Foreskin fibroblast (primary cell): ENCODE measurements at places on chromosomes 4 and X.

DNA sequence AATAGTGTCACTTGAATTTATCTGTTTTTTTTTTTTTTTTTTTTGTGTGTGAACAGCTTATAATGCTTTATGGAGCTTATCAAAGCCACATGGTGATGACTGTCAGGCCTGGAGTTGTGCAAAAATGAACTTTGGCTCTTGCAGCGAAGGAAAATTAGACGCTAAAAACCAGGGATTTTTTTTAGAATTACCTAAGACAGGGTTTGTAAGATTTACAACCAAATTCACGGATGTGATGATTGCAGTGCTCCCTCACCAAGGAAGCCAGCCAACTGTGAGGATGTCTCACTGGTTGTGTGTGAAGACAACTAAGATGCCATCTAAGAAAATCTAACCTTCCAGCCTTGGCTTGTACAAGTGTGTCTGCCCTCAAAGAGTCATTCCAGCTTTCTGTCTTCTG lies 127.1 kb upstream of the SLC4A4 start:
- DNase-seq: no peak

GRCh38 chrX:10831716-10832502 lies 211.5 kb upstream of the MID1 start:
- DNase-seq: no peak

DNA sequence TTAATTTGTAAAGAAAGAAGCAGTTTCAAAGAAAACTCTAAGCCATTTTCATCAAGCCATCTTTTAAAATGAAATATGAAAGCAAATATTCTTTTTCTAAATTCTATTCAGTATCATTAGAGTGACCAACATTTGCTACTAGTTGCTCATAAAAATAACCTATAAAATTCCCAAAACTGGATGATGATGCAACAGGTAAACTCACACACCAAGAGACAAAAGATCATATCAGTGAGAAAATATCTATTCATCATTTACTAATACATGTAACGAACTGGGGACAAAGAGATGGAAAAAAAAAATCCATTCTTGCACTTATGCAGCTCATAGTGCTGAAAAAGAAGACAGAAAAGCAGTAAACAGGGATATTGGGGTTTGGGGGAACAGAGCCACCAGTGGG lies 48.1 kb downstream of the PDGFC start:
- no peak for DNase-seq

DNA sequence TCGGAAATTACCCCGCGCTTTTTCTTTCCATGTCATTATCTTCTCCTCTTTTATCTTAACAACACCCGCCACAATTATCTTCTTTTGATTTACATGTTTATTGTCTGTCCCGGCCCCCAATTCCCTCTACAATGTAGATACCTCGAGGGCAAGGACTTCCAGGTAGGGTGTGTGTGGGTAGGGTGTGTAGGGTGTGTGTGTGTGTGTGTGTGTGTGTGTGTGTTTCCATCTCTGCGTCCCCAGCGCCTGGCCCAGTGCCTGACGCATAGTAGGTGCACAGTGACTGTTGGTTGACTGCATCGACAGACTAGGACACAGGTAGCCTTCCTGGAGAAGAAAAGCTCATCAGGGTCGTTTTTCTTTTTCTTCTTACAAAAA lies 103.1 kb downstream of the UCHL1 start:
- DNase-seq: no peak

DNA sequence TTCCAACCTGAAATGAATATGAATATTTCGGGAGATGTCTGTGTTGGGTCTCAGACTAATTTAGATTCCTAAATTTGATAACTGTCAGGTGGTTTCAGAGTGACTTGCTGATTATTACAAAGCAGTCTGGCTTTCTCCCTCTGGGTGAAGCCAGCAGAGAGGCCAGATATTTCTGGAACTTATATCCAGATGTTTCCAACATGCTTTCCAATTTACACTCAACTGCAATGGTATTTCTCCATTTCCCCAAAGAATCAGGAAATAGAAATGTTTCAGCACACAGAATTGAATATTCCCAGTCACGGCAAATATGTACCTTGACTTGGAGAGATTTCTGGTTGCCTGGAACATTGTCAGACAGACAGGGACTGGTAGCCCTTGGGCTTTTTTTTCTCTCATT lies 48.5 kb upstream of the EGFL6 start:
- DNase-seq: peak; percentile 49

DNA sequence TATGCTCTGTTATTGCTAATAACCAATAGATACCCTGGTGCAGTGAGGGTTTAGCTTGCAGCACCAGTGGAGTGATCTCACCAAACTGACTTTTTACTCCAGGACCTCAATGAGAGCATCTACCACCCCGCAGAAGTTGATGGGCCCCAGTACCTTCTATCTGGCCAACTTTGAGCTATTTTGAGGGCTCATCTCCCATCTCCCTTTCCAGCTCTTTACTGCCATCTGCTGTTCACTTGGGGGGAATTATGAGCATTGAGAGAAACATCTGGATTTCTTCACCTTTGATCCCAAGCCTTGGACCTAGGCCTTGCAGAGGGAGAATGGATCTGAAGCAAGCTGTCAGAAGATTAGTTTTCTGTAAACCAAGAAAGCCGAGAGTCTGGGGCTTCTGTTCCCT lies 143.6 kb downstream of the TMEM164 start:
- DNase-seq: peak; percentile 76

DNA sequence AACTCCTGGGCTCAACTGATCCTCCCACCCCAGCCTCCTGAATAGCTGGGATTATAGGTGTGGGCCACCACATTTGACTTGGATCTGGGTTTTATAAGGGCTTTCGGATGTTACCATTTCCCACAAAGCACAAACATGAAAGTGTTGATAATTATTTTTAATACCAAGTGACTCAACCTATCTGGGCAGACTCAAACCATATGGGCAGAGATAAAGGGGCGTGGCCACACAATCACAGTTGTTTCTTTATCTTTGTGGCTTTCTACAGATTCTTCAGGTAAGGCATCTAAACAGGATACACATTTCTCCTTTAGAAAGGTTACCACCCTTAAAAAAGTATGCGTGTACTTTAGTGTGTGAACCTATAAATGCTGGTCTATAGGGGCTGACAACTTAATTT lies 122.5 kb downstream of the ZNF827 start:
- peak; percentile 43 for DNase-seq

DNA sequence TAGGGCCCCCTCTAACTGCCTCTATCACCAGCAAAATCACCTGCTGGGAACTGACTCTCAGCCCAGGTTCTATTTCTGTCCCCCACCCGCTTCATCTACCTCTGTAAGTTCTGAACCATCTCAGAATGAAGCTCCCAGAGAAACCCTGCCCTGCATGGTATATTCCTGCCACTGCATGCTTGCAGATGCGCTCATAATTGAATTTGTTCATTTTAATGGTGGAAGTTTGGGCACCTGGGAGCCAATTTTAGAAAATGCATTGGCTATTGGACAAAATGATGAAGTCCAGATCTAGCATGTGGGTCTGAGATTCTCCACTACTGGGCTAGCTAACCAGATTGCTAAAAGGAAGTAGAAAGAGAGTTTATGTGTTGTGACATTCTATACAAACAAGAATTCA lies 28.6 kb upstream of the SLC10A4 start:
- no peak for DNase-seq

- no peak for DNase-seq
Observed at GRCh38 chr4:9808077-9808476, 26.6 kb downstream of the DRD5 start.

DNA sequence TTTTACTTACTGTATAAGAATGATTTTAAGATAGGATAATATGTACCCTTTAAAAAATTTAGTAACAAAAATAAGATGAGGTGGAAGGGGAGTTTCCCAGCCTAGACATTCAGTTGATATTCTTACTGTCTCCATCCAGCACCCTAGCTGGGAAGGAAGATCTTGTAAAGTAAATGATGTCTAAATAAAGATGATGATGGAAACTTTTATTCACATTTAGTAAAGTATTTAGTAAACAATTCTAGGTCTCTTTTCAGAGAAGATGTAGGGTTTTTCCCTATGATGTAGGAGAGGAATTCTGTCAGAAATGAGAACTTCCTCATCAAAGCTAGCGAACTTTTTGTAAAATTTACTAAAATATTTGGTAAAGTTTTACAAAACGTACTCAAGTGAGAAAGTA lies 136.8 kb downstream of the RAPGEF2 start:
- no peak for DNase-seq

- no peak for DNase-seq
Observed at GRCh38 chr4:174580597-174580996, 58.3 kb upstream of the HPGD start.

DNA sequence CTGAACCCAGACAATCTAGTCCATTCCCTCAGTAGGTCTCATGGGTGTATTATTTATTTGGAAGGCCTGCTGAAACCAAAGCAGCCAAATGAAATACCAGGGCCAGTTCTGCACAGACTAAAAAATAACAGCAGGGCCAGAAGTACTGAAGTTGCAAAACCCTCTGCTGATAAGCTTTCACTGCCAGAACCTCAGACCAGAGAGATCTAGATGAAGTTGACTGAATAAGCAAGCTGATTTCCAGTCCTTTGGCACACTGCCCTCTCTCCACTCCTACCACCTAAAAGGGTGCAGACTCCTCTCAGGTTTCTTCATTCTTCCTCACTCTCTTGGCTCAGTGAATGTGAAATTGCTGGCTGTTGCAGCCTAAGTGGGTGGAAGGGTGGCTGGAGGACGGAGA lies 276.7 kb upstream of the KLF3 start:
- no peak for DNase-seq

DNA sequence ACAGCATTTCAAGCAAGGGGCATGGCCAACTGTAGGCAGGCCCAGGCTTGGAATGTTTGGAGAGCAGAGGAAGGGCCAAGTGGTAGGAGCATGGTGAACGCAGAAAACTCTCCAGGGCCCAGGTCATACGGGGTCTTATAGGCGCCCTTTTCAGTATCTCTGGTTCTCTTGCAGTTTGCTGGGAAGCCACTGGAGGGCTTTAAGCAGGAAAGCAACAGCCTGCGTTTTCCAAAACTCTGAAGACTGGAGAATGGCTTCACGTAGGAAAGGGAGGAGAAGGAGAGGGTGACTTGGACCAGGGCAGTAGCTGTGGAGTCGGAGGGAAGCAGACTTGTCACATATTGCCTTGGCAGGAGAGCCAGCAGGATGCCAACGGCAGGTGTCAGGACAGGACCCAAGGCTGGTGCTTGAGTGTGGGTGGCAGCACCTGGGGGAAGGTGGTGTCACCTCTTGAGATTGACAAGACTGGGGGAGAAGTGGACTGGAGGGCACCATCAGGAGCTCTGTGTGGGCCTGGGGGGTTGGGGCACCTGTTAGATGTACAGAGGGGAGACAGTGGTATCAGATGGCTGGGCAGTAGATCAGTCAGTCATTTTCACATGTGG lies 21.9 kb downstream of the TKTL1 start:
- DNase-seq: no peak

GRCh38 chr4:6988016-6988715 lies 55.0 kb upstream of the TADA2B start:
- DNase-seq: peak; percentile 24

GRCh38 chr4:137700072-137700471 lies 167.8 kb upstream of the PCDH18 start:
- DNase-seq: peak; percentile 42

DNA sequence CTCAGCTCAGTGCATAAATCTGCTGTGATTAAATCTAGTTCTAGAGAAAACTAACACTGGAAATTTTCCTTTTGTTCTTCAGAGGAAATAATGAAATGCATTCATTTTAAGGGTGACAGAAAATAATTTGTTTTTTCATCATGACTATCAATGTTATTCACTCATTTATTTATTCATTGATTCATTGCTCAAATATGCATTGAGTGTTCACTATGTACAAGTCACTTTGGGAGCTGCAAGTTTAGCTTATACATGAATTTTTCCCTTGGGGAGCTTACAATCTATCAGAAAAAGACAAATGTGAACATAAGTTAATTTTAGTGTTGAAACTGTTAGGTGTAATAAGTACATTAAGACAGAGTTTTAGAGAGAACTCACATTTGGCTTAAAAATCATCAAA lies 897.8 kb downstream of the CENPC start:
- no peak for DNase-seq

DNA sequence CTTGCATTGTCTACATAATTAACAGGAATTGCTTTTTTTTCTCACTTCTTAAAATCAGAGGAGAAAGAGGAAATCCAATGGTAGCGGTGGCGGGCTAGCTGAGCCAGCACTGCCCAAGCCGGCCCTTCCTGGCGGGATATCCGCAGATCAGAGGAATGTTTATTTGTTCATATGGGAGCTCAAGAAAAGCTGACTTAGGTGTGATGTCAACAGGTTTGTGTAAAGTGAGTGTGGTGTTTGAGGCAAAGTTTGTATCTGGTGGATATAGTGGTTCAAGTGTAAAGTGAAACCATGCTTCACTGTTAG lies 466 bp upstream of the SLC39A8 start:
- no peak for DNase-seq
